ENCODE measurements at places on chromosomes 3 and 15.

- DNase-seq = no peak
Observed at GRCh38 chr3:106485217-106485616, 616.4 kb upstream of the CBLB start.

- no peak for DNase-seq
Observed at GRCh38 chr3:195240171-195240701, 30.7 kb downstream of the XXYLT1 start.

DNA sequence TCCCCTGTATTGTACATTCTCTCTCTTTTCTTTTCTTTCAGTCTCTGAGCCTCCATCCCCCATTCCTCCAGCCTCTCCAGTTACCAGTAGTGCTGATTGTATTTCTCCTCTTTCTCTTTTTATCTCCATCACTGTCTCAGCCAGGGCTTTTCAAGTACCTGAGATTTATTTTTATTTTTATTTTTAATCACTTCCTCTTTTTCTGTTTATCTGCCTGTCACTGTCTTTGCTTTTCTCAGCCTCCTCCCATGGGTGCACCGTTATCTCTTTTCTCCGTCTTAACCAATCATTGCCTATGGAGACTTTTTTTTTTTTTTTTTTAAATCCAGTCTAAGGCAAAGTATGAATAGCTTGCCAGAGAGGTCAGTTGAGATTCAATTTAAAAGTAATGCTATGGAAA, 359.3 kb downstream of the GAP43 start:
- no peak for DNase-seq

GRCh38 chr3:42051384-42052131, 39.6 kb upstream of the TRAK1 start:
- DNase-seq = no peak

Measured in CMK (cell line).